ENCODE measurements at places on chromosomes 11 and 22. TPM values are rescaled to one million over a fixed set of nuclear protein-coding genes. Genes with fewer than 3 reads are reported as not detected.

ATXN10 gene
- 264 TPM for polyA plus RNA-seq

IL10RA gene
- polyA plus RNA-seq: 5.6 TPM

TSGA10IP gene
- polyA plus RNA-seq: 0.83 TPM

BCO2 gene
- 11.8 TPM for polyA plus RNA-seq

RPUSD4 gene
- polyA plus RNA-seq: 45.8 TPM
